ENCODE measurements at places on chromosomes 2 and 18.

DNA sequence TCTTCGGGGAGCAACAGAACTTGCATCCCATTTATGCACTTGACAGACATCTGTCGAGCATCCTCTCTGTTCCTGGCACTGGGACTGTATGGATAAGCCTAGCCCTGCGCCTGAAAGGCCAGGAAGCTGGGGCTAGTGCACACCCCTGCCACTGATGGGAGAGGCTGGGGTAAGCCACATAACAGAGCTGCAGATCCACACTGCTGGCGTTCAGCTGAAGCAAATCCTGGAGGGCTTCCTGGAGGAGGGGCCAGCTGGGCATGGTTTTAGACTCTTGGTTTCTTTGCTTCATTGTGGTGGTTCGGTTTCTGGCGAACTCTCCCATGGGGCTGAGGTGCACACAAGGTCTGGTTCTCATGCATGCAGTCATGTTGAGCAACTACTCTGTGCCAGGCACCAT is 45.5 kb upstream of the FOSL2 start:
- DNase-seq, result no peak

GRCh38 chr2:135916207-135916606 is 40.0 kb upstream of the MCM6 start:
- DNase-seq, result no peak

DNA sequence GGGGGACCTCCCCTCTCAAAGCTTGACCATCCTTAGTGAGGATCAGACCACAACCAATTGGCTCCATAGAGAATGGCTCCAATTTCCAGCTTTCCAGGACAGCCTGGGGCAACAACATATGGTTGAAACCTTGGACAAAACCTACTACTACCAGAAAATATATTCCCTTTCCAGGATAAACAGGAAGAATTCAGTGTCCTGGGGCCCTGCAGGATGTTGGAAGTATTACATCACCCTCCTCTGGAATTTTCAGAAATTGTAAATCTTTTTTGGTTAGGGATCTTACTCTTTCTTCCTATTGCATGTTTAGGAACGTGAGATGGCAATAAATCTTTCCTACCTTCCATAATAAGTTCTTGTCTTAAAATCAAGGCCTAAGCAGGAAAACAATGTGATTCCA is 158.9 kb upstream of the MEIS1 start:
- DNase-seq, result no peak

GRCh38 chr2:239096676-239097427 is 249.0 kb downstream of the TWIST2 start:
- DNase-seq, result no peak

DNA sequence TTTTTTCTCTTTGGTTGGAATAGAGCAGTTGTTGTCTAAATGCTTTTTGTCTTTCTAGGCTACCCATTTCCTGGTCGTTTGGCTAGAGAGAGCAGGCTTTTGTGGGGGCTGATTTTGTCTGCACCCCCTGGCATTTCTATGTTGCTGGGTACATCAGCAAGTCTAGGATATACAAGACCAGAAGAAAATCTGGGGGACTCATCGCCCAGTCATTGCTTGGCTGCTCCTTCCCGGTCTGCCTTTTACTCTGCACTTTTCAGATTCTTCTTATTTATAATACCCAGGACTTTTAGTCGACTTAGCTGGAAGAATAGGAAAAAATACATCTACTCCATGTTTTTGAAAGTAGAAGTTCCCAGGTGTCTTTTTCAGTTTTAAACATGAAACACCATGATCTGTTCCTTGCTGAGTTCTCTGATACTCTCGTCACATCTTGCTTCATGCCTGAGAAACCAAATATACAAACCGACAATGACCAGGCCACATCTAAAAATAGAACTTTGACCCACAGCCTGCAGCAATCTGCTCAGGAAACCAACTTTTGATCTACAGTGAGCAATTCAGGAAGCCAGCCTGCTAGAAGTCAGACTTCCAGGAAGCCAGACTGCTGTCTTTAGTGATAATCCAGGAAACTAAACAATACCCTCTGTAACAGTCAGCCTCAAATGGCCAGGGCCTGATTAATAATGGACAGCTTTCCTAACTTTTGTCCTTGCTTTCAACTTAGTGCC is 163.8 kb upstream of the MEX3C start:
- no peak for DNase-seq

- peak; percentile 91 for DNase-seq
These were observed 571 bp upstream of the GPC1 start for GRCh38 chr2:240434728-240435456.

DNA sequence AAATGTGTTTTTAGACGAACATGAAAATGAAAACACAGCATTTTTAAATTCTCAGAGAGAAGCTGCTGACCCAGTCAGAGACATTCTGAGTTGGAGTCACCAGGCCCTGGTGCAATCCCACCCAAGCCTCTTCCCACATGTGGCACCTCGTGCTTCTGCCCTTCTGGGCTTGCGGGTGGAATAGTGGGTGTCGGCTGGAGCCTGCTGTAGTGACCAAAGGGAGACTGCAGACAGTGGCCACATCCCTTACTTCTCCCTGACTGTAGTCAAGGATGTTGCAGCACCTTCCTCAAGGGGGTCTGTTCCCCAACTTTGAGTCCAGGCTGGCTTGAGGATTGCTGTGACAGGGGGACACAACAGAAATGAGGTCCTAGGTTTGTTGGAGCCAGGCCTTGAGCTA is 104.4 kb upstream of the GLI2 start:
- DNase-seq, result no peak
